Stimulated activated naive CD4-positive, alpha-beta T cell (primary cell): ENCODE measurements at places on chromosomes 2 and 18.
A peak's percentile ranks its signal among the peaks of the same experiment; 100 is the strongest.

DNA sequence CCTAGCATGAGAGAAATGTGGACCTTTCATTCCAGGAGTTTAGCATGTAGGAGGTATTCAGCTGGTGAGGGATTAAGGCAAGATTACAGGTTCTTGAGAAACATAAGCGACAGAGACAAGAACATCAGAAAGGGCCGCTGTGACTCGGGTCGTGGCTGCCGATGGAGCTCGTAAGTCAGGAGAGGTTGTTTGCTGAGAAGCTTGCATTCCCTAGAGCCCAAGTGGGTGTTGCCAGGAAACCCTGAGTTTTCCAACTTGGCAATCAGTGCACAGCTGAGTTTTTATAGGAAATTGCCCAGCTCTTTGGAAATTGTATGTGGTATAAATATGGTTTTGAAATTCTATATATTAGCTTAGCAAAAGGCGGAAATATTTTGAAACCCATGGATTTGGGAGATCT is 46.4 kb upstream of the CYP1B1 start:
- no peak for DNase-seq

- DNase-seq, result no peak
Observed at GRCh38 chr2:61340242-61340641, 130.6 kb downstream of the USP34 start.

DNA sequence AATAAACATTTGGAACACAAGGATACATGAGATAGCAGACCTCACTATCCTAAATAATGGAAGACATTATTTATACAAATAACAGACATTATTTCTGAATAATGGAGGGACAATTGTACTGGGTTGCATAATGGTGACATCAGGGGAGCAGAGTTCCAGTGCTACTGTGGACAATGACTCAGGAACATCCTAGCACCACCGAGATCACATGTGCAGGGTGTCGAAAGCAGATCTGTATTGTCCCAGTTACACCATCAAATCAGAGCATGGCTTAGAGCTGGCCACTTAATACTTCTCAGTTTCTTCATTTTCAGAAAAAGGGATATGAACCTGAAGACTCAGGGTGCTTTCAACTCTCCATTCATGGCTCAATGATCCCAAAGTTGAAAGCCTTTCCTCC is 249.1 kb upstream of the RBMS1 start:
- DNase-seq, result no peak

DNA sequence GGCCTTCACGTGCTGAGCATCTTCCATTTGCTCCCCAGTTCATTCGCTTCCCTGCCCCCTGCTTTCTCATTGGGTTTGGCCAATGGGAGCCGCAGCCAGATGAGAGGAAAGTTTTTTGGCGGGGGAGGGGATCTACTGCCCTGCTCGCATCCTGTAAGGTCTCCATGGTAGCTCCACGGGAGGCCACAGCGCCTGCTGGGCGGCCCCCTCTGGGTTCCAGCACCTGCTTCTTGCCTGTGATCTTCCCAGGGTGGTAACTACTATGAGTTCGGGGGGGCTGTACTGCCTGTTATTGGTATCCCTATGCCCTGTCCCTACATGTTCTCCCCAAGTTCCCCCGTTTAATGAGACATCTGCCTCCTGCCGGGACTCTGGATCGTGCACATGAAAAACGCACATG is 57.2 kb downstream of the INPP5D start:
- DNase-seq, result no peak

GRCh38 chr2:1816414-1816911 is 72.1 kb upstream of the PXDN start:
- DNase-seq, result no peak

DNA sequence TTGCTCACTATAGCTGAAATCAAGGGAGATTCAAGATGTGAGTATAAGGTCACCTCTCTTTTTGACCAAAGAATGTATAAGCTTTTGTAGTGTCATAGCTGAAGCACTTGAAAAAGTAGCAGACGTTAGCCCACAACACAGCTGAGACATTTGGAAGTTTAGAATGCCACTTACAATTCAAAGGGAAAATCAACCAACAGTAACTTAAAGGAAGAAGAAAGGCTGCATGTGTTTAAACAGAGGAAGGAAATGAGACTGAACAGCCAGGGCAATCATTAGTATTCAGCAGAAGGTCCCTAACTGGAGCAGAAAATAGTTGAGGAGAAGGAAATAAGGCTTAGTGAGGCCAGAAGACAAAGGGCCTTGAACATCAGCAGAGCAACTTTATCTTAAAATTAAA is 23.5 kb upstream of the SCG2 start:
- DNase-seq, result no peak

- no peak for DNase-seq
Observed at GRCh38 chr18:27382567-27383216, 197.6 kb upstream of the CHST9 start.

DNA sequence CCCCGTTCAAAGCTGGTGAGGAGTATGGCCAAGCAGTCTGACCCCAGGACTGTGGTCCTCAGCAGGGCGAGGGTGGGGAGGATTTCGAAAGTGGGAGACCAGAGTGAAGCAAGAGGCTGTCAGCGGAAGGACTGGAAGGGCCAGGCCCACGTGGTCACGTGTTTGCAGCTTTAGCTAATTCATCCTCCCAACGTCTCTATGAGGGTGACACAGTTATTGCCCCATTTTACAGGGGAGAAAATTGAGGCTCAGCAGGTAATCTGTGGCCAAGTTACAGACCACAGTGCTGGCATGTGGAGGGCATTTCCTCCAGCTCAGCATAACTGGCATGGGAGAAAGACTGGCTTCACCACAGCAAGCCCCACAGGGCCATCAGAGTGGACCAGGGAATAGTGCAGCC is 45.4 kb upstream of the LTBP1 start:
- DNase-seq, result no peak

DNA sequence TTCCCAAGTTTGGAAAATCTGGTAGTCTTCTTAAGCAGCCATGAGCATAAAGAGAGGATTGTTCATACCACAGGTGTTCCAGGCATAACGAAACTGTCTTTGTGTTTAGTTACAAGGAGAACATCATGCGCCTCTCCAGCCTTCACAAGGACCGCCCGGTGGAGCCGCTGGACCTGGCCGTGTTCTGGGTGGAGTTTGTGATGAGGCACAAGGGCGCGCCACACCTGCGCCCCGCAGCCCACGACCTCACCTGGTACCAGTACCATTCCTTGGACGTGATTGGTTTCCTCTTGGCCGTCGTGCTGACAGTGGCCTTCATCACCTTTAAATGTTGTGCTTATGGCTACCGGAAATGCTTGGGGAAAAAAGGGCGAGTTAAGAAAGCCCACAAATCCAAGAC is 6.0 kb upstream of the MROH2A start:
- DNase-seq, result no peak

DNA sequence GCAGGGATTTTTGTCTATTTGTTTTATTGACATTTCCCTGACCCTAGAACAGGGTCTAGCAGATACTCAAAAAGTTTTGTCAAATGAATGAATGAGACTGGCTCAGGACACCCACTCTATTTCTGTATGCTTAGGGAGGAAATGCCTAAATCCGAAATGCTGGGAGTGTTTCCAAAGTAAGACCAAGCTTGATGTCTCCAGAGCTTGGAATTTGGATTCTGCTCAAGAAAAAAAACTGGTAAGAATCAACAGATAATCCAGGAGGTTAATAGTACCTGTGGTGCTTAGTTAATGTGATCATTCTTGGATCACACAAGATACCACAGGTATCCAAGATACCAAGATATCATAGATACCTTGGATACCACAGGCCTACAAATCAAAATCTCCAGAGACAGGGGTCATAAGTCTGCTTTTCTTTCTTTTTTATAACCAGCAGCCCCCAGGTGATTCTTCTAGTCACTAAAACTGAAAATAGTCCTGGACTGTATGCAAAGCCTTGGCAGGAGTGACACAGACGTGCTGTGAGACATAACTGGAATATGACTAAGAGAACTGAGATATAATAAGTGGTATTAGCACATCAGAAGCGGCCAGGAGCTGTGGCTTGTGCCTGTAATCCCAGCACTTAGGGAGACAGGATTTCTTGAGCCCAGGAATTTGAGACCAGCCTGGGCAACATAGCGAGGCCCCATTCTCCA is 39.9 kb upstream of the SP3 start:
- DNase-seq, result no peak

- no peak for DNase-seq
Observed at GRCh38 chr2:232698556-232699091, 1.5 kb downstream of the GIGYF2 start.

DNA sequence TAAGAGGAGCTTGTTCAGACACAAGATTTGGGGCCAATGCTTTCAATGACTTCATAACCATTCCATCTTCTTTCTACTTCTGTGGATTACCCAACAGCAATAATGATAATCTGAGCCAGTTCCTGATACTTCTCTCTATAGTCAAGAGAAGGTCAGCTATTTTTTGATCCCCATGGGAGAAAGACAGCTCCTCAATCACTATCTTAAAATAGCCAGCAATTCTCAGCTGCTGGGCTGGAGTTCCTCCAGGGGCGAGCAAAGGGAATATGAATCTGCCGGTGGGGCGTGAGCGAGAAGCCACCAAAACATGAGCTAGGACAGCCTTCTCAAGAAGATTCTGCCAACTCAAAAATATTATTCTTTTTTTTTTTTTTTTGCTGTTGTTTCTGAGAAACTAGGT is at the start of gene TMEM182:
Gene TMEM182, plus strand, starts transcription at position 269 of the 400 bp plus-strand sequence. CDS start 187 bp downstream, outside the sequence.
- DNase-seq, result no peak

DNA sequence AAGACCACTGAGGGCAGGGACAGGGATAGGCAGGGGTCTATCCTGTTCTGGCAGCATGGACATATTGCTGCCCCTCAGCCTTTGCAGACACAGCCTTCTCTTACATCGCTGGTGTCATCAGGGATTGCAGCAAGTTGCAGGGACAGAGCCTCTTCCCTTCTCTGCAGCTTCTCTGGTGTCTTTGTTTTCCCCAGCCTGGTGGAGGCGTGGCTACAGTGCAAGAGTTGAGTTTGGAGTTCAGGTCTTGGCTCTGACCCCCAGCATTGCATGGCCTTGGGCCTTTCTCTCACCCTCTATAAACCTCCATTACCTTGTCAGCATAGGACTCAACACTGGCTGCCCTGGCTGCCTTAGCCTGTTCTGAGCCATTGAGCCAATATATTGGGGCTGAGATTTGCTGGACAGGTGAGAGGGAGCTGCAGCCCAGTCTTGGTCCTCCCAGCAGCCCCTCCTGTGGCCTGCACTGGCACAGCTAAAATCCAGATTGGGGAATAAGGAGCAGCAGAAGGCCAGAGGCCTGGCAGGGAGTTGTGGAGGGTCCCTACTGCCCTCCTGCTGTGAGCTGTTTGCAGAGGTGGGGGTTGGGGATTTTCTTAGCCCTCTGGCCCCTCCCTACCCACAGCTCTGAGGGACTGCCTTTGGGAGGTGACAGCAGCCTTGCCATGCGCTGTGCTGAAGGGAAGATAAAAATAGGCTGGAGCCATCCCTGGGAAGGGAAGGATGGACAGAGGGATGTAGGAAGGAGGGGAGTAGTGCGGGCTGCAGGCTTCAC is 22.8 kb downstream of the EHD3 start:
- no peak for DNase-seq

GRCh38 chr2:231198291-231199173 is at the start of gene ARMC9:
Gene ARMC9 (plus strand): TSS chr2:231198631. CDS start chr2:231206239, 7,608 bp downstream.
- DNase-seq, result peak; percentile 52

GRCh38 chr2:190674966-190675650 is 26.2 kb downstream of the NAB1 start:
- no peak for DNase-seq

DNA sequence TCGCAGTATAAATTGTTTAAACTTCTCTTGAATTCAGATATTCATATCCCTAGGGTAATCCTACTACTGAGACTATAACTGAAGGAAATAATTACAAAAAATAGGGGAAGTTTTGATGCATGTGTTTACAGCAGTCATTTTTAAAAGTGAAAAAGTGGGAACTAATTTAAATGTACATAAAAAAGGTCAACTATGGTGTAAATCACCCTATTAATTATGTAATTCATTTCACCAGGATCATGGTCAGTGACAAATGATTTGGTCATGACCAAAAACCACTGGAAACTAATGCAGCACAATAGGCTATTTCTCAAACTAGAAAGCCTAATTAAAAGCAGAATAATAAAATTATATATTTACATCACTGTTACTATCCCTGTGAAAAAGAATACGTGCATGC is 5.0 kb upstream of the CNGA3 start:
- no peak for DNase-seq

GRCh38 chr2:105383432-105384166 is 15.3 kb downstream of the FHL2 start:
- no peak for DNase-seq

GRCh38 chr2:136331226-136331625 is 213.3 kb upstream of the CXCR4 start:
- DNase-seq, result no peak

- DNase-seq, result no peak
Observed at GRCh38 chr2:164899121-164899520, 56.2 kb downstream of the SLC38A11 start.

GRCh38 chr2:121335294-121336290 is 50.6 kb upstream of the TFCP2L1 start:
- no peak for DNase-seq

GRCh38 chr18:10759241-10759640 is 233.4 kb downstream of the NAPG start:
- DNase-seq, result no peak

DNA sequence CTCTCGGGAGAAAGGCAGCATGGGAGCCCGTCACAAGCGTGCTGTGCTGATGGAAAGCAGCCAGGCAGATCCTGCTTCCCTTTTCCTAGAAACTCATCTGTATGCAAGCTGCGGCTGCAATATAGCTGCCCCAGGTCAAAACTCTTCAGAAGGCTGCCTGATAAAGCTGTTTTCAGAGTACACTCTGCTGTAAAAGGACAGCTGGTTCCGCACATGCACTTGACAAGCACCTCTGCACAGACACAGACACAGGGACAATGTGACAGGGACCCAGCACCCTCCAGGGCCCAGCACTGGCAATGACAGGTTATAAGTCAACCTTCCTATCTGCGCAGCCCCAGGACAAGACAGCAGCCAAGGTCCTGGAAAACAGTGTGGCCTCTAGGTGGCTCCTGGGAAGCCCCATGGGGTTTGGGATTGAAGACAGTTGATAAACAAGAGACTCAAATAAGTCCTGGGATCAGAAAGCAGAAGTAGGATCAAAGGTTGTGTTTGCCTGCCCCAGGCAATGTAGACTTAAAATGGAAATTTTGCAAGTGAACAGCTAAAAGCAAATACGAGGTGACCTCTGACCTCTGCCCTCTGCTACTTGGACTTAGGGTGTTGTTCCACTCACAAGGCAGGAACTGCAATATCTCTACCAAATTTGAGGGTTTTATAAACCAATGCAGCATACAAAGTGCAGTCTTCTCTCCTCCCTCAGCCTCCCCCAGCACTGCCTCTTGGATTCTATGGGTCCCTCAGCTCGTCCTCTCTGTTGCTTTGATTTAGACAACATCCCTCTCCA is 16.9 kb downstream of the SLC66A2 start:
- no peak for DNase-seq

DNA sequence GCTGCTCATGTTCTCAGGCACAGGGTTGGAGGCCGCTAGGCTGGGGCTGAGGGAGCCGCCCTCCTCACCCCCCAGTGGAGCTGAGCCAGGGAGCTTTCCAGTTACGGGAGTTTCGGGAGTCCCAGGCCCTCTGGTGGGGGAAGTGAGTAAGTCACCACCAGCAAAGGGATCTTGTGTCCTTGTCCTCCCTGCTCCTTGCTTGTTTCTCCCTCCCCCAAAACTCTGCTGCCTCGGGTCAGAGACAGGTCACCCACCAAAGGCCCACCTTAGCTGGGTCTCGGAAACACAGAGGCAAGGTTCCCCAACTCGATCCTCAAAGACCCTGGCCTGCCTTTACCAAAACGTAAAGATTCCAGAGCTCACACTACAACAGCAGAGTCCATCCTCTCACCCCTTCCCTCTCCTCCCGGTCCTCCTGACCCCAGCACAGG is 60.5 kb upstream of the POMC start:
- peak; percentile 9 for DNase-seq

GRCh38 chr2:23293731-23294130 is 91.2 kb upstream of the KLHL29 start:
- DNase-seq, result no peak

GRCh38 chr2:30218338-30218713 is 13.0 kb upstream of the LBH start:
- no peak for DNase-seq
